ENCODE measurements at places on chromosomes 3 and 15. TPM values are rescaled to one million over a fixed set of nuclear protein-coding genes. Genes with fewer than 3 reads are reported as not detected.

- H3K27me3 ChIP-seq: no peaks in the 10 kb centered on the region
- peaks cover 32% of the 10 kb centered on the region for H3K36me3 ChIP-seq
- H3K4me3 ChIP-seq: no peak overlapping the region
- peaks cover 47% of the 10 kb centered on the region for H3K4me1 ChIP-seq
- DNase-seq: no peak
Measured at GRCh38 chr3:171231361-171231760, 204.8 kb upstream of the SLC2A2 start.

- H3K4me1 ChIP-seq: no peaks in the 10 kb centered on the region
- H3K27ac ChIP-seq: no peak overlapping the region
- H3K36me3 ChIP-seq: no peaks in the 10 kb centered on the region
- H3K27me3 ChIP-seq: no peaks in the 10 kb centered on the region
- no peak for DNase-seq
Measured at GRCh38 chr3:37535526-37536432, 325.9 kb upstream of the CTDSPL start.

GRCh38 chr15:52082197-52083036 is 30.2 kb downstream of the BCL2L10 start:
- no peak overlapping the region for H3K4me3 ChIP-seq
- H3K27me3 ChIP-seq: no peaks in the 10 kb centered on the region
- H3K27ac ChIP-seq: no peak overlapping the region
- DNase-seq: no peak
- H3K36me3 ChIP-seq: no peaks in the 10 kb centered on the region

SUSD5 gene
- total RNA-seq: not detected

DNA sequence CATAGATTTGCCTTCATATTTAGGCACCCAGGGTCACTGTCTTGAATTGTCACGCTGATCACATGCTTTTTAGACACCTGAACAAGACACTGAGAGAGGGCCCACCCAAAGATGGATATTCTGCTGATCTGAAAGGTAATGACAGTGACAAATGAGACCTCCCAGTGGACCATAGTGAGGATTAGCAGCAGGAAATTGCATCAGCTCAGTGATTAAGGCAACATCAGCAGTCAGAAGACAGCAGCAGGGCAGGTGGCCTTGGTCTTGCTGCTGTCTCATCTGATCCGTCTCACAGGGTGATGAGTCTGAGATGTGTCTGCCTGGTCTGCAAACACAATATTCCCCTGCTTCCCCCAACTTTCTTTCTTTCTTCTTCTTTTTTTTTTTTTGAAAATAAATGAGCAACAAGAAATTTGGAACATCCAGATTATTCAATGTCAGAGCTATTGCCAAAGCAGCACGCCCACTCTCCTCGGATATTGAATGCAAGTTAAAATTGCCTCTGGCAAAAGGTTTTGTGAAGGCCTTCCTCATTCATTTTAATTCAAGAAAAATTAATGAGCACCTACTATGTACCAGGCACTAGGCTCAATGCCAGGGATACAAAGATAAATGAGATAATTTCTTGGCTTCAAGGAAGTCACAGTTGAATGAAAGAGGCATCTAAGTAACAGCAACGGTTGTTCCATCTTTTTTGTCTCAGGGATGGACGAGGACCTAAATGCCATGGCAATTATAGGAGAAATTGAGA is 14.1 kb downstream of the OTOL1 start:
- H3K36me3 ChIP-seq: no peaks in the 10 kb centered on the region
- no peak for DNase-seq
- no peak overlapping the region for H3K4me3 ChIP-seq

ZNF385D gene
- total RNA-seq: not detected
